ENCODE measurements at places on chromosomes 1 and 21.

- no peak for DNase-seq
Measured at GRCh38 chr1:215895276-215895675, 328.2 kb downstream of the KCTD3 start.

DNA sequence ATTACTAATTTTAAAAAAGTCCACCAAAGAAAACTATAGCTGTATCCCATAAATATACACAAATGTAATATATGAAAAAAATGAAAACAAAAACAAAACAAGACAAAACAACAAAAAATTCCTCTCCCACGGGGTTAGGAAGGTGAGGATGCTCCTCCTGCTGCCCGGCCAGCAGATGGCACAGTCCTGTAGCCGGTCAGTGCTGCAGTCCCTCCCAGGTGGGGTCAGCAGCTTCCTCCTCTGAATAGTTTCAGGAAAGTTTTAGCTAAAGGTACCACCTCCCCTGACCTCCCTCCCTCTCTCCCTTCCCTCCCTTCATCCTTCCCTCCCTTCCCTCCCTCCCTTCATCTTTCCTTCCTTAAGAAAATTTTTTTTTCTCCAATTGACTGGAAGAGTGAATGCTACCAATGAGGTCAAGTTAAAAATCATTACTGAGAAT is 67.8 kb upstream of the BCL10 start:
- no peak for DNase-seq

GRCh38 chr1:31767225-31767624 is 3.1 kb upstream of the ADGRB2 start:
- no peak for DNase-seq

DNA sequence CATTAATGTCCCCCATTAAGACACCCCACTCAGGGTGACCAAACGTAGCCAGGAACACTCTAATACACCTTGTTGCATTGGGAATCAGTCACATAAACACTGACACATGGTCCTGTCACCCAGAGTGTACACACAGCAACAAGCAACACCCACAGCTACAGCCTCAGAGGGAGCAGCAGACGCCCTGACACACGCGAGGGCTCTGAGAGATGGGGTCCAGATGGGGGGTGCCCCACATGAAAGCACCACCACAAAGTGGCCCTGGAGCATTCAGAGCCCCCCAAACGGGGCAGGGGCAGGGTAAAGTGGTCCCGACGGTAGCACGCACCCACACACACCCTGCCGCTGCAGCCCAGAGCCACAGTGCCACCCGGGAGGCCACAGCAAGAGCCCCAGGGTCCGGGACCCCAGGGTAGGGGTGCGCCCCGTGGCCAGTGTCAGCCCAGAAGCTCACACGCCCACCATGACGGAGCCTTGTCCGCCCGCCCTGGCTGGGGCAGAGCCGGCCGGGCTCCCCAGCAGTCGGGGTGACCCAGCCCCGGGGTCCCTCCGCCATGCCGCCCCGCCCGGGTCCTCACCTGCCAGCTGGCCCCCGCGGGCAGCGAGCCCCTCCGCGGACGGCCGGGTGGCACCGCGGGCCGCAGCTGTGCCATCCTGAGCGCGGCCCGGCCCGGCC is 47.3 kb downstream of the RAP1GAP start:
- DNase-seq: no peak

- DNase-seq: no peak
Measured at GRCh38 chr21:46660505-46660904, 25.0 kb downstream of the PRMT2 start.

DNA sequence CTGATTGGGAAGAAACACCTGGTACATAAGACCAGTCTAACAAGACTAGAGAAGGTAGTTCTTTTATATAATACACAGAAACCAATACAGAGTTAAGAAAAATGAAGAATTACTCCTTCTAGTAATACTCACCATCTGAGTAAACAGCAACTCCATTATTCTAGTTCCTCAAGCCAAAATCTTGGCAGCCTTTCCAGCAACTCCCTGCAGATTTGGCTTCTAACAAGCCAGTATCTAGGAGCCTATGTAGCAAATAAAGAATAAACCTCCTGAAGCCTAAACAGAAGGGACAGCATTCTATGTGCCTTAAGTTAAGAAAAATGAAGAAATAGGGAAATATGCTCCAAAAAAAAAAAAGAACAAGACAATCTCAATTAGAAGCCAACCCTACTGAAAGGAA is 24.5 kb downstream of the ERO1B start:
- DNase-seq: no peak

DNA sequence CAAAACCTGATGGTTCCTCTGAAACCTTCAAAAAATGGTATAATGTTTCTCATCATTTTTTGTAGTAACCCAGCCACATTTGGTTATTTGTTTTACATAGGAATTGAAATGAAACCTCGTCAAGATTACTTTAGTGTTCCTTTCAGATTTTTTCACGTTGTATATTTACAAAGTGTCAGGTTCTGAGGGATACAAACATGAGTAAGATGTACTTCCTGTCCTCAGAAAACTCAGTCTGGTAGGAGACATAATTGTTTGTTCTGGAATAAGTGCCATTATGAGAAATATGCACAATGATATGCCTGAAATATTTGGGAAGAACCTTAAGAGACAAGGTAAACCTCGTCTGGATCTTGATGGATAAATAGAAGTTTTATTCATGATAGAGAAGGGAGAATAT is 145.5 kb downstream of the USP25 start:
- no peak for DNase-seq

- no peak for DNase-seq
Measured at GRCh38 chr1:66764994-66765578, 12.8 kb downstream of the DYNLT5 start.

DNA sequence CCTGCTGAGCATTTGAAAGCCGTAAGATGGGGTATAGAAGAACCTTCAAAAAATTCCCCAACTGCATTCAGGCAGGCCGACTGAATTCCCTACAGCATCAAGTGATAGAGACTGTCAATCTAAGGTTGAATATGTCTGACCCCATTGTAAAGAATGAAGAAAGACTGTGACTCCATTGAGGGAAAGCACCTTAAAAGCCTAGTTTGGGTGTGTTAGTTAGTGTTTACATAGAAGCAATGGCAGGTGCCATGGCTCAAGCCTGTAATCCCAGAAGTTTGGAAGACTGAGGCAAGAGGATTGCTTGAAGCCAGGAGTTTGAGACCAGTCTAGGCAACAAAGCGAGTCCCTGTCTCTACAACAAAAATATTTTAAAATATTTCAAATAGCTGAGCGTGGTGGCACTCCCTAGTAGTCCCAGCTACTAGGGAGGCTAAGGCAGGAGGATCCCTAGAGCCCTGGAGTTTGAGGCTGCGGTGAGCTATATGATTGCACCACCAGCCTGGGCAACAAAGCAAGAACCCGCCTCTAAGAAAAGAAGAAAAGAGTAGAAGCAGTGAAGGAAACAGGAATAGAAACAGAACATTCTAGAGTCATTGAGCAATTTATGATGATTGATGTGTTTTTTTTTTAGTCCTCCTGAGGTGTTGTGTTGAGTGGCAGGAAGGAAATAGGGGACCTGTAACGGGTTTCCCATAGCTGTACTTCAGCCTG is 15.4 kb downstream of the POLR3GL start:
- no peak for DNase-seq

DNA sequence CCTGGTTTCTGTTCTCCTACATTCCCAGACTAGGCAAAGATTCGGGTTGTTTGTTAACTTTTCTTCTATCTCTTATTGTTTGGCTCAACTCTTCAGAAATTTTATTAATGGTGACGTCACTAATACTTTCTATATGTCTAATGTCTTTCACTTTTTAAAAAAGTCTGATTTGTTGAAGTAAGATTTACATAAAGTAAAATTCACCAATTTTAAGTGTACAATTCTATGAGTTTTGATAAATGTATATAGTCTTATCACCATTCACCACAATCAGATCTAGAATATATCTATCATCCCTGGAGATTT is 27.8 kb downstream of the EXTL2 start:
- DNase-seq: no peak

DNA sequence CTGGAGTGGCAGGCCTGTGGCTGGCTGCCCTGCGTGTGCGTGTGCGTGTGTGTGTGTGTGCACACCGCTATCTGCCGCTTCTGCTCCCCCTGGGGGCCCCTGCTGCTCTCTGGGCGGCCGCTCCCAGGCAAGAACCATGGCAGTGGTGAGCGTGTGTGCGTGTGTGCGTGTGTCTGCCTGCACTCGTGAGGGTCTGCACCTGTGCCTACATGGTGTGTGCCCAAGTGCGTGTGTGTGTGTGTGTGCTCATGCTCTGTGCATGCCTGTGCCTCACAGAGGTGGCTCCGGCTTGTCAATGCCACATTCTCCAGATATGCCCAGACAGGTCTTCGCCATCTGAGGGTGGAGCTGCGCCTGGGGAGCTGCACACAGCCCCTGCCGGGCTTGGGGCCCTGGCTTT is 18.7 kb upstream of the PEX10 start:
- DNase-seq: no peak

DNA sequence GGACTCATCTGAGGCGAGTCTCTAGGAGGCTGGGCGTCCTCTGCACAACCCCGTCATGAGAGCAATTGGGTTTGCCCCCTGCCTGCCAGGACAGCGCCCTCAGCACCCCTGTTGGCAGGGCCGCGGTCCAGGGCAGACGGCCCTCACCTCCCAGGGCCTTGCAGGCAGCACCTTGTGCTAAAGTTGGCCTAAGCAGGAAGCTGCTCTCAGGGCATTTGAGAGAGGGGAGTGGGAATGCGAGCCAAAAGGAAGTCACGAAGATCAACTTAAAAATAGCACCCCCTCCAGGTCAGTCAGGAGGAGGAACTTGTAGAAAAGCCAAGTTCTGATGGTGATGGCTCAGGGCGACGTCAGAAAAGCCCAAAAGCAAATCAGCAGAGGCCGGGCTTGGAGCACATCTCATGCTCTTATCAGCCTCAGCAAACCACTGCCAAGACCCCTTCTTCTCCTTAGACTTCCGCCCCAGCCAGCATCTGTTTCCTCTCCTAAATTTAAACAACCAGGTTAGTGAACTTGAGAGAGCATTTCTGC is 12.6 kb upstream of the ADORA3 start:
- DNase-seq: no peak

- no peak for DNase-seq
Measured at GRCh38 chr1:226655251-226656163, 83.6 kb downstream of the ITPKB start.

DNA sequence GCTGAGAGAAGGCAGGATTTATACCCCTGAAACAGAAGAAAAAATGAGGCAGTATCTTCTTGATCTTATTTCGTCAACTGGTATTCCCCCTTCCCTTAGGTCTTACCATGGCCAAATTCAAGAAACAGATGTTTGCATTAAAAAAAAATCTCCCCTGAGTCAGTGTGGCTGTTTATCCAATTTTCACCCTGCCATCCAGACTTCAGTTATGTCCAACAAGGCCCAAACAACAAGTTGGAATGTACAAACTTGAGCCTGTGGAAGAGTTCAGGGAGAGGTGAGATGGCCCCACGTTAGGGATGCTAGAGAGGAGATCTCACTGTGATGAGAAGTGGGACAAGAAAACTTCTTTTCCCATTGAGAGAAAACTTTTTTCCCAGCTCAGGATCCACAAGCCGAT is 147.2 kb upstream of the PROX1 start:
- no peak for DNase-seq

DNA sequence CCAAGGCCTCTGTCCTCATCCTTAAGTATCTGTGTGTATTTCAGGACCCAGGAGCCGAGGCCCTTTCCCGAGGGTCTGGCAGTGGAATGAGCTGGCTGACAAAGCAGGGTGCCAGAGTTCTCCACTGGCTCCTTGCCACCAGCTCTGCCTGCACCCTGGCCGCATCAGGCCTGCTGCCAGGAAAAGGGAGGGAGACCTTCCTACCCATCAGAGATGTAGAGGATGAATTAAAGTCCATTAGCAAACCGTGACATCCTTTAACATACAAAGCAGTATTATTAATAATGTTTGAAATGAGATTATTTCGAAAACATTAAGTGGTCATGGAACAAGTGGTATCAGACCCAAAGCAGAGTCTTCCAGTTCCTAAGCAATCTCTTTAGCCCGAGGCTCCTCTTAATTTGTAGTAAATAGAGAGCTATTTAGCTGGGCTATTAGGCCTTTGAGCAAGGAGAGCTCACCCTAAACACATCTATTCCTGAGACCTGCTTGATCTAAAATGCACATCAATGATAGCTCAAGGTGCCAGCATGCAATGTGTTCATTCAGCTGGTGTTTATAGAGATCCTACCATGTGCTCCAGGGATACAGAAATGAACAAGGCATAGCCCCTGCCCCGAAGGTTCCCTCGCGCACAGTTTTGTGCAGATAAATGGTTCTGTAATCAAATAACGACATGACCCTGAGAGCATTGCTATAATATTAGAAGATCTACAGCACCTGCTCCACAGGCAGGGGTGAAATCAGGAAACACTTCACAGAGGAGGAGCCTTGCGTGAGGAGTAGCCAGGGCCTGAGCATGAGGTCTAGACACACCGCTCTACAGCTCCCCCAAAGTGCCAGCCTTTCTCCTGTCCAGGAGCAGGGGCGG is 44.0 kb downstream of the FAM163A start:
- no peak for DNase-seq

GRCh38 chr1:60665311-60665710 is 417.1 kb upstream of the NFIA start:
- no peak for DNase-seq

- DNase-seq: no peak
Measured at GRCh38 chr1:9169601-9170137, 40.8 kb upstream of the GPR157 start.

DNA sequence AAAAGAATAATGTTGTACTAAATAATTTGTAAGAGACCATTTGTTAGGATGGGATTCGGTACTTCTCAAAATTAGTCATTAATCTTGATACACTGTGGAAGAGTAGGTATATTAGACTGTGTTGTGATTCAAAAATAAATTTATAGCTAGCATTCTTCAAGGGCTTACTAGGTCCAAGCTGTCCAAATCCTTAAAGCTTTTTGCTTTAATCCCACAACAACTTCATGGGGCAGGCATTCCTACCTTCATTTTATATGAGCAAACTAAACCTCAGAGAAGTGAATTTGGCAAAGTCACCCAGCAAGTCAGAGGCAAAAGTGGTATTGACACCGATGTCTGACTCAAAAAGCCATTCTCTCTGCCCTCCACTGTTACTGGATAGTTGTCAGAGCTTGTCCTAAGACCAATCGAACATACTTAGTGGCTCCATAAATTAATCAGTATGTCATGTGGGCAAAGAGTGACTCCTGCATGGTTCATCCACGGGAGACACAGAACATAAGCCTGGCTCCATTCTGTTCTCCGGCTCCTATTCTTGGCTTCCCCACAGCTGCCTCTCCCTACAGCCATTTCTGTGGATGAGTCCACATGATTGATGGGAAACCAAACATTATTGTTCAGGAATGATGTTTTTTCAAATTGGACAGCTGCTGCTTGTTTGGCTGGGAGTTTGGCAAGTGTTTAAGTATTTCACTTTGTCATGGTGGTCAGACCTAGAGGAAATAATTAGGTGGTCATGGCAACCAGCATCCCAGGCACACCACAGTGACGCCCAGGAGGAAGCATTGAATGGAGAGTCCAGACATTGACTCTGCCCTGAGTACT is 133.4 kb upstream of the FGGY start:
- DNase-seq: no peak

- no peak for DNase-seq
Measured at GRCh38 chr1:110673197-110673701, 1.5 kb downstream of the KCNA3 start.

- peak; percentile 17 for DNase-seq
Measured at GRCh38 chr1:235648954-235649367, 623 bp downstream of the GNG4 start.
